D721Med (cell line): ENCODE measurements at places on chromosomes 7 and 10.

DNA sequence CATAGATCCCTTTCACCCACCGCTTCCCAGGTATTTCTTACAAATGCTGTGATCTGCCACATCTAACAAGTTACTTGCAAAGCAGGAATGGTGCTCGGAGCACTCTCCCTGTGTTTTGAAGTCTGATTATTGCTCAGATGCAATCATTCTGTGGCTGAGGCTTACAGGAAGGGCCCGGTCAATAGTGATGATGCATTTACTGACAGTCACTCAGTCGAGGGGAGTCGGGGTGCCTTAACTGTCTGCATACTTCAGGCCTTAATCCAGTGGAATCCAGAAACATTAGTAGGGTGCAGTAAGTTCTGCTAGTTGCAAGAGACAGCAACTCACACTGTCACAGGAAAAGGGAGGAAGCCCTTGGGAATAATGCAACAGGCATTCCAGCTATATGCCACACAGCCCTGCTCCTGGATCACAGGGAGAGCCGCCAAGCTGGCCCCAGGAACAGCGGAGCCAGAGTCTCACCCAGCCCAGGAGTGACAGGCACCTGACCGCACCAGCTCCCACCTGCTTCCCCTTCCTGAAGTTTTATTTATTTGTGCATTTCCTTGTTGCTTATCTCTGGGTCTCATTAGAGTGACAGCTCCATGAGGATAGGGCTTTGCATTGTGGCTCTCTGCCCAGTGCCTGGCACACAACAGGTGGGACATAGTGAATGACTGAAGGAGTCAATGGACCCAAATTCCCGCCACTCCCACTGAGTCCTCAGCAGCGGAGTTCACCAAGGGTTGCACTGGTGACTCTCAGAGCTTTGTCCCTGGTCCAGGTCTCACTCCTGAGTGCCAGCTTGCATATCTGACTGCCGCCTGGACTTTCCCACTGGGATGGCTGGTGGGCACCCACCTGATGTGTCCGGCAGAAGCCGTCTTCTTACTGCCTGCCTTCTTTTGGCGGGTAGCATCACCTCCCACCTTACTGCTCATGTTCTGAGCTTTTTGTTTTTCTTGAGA lies 212.5 kb upstream of the SH2B2 start:
- no peak for DNase-seq

- no peak for DNase-seq
Observed at GRCh38 chr10:78419481-78420265, 386.0 kb downstream of the RPS24 start.

DNA sequence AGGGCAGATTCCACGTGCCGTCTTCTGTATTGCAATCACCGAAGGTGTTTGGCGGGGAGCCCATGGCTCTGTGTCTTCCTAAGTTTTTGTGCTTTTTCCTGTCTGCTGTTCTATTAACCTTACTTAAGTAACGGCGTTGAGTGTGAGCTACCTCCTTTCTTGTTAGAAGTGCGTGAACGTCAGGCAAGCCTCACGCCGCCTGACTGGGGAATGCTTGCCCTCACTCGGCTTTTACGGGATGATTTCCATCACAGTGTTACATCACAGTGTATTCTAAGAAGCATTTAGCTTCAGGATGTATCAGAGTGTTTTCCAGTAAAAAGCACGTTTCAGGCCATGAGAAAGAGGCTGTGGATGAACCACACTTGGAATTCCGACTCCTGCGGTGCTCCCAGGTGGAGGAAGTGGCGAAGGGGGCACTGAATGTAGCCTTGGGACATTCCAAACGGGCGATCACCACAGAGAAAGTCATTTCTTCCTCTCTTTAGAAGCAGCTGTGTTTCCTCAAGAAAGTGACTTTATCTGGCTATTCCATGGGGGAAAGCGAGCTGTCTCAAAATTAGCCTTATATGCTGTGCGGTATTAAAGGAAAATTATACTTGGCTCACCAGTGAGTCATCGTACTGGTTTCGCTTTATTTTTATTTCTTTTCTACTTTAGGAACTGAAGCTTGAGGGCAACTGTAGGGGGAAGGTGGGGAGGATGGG lies 290.7 kb downstream of the KLF6 start:
- DNase-seq: no peak

DNA sequence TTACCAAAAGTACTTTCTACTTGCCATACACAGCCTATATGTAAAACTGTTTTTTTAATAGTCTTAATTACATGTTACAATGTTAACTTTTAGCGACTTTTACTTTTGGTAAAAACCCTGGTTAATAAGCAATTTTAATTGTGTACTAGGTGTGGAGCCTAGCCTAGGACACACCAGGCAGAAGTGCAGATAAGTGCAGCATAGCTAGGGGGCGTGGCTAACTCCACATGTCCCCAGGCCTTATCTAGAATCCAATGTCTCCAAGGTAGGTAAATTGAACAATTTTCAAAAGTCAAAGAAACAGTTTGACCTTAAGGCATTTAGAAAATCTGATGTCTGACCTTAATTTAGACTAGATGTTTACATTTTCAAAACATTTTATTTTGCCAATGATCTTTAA lies 858.7 kb downstream of the CCSER2 start:
- DNase-seq: no peak

- DNase-seq: peak; percentile 68
Observed at GRCh38 chr10:49594594-49594993, 15.5 kb upstream of the SLC18A3 start.

DNA sequence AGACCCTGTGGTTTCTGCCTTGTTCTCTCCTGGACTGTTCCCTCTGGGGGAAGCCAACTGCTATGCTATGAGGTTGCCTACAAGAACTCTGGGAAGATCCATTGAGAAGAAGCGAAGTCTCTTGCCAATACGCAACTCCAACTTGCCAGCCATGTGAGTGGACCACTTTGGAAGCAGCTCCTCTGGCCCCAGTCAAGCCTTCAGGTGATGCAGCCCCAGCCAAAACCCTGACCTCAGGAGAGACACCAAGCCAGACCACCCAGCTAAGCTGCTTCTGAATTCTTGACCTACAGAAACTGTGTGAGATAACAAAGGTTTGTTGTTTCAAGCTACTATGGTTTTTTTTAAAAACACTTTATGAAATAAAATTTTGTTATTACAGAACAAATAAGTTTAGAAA lies 20.2 kb upstream of the MYL7 start:
- DNase-seq: no peak

- DNase-seq: no peak
Observed at GRCh38 chr7:22141355-22141754, 195.7 kb upstream of the CDCA7L start.

DNA sequence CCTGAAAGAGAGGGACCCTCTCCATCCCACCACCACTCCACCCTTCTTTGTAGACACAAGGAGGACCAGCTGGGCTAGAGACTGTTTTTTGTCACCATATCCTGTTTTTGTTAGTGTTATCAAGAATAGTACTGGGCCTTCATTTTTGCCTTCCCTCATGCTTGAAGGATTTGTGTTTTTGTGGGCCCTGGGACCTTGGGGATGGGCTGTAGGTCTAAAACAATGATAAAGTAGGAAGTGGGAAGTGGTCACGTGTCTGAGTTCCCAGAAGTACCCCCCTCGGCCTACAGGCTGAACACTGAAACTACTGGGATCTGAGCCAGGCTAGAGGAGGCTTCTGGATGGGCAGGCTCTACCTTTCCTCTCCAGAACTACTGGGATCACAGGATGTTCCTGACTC lies 8.9 kb downstream of the AGFG2 start:
- no peak for DNase-seq

- DNase-seq: no peak
Observed at GRCh38 chr7:139773371-139773770, 4.4 kb downstream of the HIPK2 start.

DNA sequence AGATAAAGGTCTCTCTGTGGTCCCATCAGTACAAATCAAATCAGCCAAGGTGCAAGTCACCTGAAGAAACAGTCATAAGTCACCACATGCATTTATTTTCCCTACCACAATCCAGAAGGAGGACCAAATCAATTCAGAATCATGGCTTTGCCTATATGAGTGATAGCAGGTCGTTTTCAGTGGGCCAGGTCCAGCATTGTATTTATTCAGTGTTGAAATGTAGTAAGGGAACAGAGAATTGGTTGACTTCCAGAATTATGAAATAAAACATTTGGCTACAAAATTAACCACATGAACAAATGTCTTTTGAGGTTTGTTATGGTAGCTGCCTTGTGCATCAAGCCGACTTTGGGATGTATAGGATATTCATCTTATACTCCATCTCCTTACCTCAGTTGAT lies 88.4 kb downstream of the POLR1F start:
- DNase-seq: no peak

DNA sequence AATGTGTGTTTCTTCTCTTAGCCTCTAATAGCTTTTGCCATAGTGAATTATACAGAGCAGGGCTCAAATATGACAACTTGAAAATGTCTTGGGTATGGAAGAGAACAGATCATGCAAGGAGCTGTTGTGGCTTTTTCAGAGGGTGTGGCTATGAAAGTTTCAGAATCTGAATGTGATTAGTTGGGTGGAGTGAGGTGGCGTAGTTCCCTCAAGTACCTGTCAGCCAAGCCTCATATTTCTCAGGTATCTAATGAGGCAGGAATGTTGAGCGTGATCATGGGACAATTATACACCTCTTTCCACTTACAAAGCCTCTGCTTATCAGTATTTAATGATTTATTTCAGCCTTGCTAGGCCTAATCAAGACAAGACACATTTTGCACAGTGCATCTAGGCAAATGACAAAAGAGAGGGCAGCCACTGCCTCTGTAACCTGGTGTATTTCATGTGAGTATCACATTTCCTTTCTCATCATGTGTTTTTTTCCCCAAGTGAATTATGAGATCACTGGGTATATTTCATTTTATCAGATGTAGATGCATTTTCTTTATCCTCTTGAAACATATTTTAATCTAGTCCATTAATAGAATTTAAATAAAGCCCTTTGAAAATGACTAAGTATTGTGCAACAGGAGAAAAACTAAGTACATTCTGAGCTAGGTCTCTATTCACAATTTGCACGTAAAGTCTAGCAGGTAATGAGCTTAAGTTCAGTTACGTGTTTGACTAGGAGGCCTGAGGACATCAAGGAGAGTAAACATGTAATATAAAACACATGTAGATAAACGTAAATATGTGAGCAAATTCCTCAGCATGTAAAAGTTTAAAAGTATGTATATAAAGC lies 644.4 kb upstream of the IGFBP3 start:
- no peak for DNase-seq

DNA sequence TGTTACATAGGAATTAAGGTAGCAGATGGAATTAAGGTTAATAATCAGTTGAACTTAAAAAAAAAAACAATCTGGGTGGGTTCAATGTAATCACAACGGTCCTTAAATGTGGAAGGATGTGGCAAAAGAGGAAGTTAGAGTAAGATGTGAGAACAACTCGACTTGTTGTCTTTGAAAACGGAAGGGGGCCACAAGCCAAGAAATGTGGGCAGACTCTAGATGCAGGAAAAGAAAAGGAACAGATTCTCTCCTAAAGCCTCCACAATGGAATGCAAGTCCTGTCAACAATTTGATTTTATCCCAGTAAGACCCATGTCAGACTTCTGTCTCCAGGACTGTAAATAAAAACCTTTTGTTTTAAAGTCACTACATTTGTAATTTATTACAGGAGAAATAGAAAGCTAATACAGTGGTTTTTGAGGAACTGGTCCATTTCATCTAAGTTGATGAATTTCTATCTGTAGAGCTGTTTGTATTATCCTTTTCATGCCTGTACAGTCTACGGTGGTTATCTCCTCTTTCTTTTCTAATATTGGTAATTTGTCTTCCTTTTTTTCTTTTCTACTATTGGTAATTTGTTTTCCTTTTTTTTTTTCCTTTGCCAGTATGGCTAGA lies 8.6 kb downstream of the MCMBP start:
- no peak for DNase-seq

GRCh38 chr10:70425096-70425495 lies 16.4 kb downstream of the NODAL start:
- DNase-seq: no peak

DNA sequence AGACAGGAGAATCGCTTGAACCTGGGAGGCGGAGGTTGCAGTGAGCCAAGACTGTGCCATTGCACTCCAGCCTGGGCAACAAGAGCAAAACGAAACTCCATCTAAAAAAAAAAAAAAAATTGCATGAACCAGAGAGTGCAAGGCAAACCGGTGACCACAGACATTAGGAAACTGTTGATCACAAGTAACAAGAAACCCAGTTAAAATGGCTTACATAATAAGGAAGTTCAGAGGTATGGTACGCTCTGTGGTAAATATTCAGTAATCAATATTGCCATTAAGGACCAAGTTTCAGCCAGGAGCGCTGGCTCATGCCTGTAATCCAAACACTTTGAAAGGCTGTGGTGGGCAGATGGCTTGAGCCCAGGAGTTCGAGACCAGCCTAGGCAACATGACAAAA lies 9.2 kb upstream of the NT5C2 start:
- no peak for DNase-seq

DNA sequence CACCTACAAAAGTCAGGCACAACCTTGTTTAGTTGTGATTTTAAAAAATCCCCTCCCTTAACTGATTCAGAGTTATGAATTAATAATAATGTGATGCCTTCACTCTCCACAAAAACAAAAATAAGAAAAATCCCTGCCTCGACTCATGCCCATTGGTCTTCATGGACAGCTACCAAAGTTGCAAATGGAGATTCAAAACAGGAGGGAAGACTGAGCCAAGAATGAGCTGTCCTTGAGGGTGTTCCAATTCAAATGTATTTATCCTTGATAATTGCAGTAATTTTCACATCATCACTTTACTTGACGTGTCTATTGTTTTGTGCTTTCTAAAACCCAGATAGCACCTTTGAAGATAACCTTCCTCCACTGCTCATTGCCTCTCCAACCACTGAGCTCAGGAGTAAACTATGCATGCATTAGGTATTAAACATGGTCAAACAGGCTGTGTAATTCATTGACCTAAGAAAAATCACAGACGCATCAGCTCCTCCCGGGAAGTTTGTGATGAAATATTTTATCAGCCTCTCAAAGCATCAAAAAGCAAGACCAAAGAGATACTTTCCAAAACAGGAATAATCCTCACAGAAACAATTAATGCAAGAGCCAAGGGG lies 712.7 kb upstream of the IGFBP3 start:
- DNase-seq: no peak

GRCh38 chr7:143316492-143316891 lies 581 bp downstream of the CLCN1 start:
- no peak for DNase-seq

GRCh38 chr7:148286150-148286549 lies 304.4 kb upstream of the C7orf33 start:
- DNase-seq: no peak

DNA sequence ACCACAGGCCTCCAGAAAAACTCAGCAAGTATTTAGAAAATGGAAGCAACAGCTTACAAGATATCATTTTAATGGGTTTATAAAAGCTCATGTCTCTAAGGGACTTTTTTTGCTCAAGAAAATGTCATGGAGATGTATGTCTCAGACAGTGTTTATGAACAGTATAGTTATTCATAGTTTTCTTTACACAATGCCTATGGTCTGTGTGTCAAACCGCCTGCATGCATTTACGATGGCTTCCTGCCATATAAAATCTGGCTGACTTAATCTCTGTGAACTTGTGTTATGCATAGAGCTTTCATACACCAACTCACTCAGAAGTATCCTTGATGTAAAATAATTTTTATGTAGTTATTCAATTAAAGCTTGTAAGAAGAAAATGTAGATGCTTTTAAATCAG lies 1314.2 kb upstream of the LRRTM3 start:
- DNase-seq: no peak

GRCh38 chr10:123904834-123905409 lies 13.3 kb upstream of the CPXM2 start:
- no peak for DNase-seq
